NCI-H2081 treated with DMSO at 0.1 percent for 48 hours (cell line): ENCODE measurements at places on chromosomes 16 and 17.

GRCh38 chr16:13552062-13552959, 367.6 kb upstream of the ERCC4 start:
- no peak for DNase-seq

DNA sequence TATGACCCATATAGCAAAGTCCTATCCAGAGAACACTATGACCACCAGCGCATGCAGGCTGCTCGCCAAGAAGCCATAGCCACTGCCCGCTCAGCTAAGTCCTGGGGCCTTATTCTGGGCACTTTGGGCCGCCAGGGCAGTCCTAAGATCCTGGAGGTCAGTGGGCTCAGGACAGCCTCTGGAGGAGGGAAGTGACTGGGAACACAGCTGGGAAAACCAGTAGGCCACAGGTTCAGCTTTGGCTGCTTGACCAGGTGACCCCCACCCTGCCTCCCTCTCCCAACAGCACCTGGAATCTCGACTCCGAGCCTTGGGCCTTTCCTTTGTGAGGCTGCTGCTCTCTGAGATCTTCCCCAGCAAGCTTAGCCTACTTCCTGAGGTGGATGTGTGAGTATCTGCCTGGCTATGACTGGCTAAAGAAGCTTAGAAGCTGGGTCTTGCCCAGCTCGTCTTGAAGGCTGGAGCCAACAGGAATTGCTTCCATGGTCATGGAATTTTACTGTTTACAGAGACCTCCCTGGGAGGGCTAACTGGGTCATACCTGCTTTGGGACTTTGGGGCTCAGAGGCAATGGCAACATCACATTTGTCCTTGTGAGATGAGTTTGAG, 1.5 kb upstream of the OVCA2 start:
- DNase-seq = no peak

- DNase-seq = no peak
These were observed 59.0 kb downstream of the RBFOX1 start for GRCh38 chr16:7391694-7392093.

- DNase-seq = peak; percentile 84
These were observed 261.0 kb downstream of the SOX9 start for GRCh38 chr17:72381597-72382397.

DNA sequence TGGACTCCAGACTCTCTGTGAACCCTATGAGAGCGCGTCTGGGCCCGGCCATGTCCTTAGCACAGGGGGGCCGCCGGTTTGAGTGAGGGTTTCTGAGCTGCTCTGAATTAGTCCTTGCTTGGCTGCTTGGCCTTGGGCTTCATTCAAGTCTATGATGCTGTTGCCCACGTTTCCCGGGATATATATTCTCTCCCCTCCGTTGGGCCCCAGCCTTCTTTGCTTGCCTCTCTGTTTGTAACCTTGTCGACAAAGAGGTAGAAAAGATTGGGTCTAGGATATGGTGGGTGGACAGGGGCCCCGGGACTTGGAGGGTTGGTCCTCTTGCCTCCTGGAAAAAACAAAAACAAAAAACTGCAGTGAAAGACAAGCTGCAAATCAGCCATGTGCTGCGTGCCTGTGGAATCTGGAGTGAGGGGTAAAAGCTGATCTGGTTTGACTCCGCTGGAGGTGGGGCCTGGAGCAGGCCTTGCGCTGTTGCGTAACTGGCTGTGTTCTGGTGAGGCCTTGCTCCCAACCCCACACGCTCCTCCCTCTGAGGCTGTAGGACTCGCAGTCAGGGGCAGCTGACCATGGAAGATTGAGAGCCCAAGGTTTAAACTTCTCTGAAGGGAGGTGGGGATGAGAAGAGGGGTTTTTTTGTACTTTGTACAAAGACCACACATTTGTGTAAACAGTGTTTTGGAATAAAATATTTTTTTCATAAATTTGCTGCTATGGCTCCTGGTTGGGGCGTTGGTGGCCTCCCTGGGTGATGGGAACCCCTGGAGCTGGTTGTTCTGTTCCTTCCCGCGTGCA, 23.1 kb downstream of the STAT5A start:
- DNase-seq = no peak

DNA sequence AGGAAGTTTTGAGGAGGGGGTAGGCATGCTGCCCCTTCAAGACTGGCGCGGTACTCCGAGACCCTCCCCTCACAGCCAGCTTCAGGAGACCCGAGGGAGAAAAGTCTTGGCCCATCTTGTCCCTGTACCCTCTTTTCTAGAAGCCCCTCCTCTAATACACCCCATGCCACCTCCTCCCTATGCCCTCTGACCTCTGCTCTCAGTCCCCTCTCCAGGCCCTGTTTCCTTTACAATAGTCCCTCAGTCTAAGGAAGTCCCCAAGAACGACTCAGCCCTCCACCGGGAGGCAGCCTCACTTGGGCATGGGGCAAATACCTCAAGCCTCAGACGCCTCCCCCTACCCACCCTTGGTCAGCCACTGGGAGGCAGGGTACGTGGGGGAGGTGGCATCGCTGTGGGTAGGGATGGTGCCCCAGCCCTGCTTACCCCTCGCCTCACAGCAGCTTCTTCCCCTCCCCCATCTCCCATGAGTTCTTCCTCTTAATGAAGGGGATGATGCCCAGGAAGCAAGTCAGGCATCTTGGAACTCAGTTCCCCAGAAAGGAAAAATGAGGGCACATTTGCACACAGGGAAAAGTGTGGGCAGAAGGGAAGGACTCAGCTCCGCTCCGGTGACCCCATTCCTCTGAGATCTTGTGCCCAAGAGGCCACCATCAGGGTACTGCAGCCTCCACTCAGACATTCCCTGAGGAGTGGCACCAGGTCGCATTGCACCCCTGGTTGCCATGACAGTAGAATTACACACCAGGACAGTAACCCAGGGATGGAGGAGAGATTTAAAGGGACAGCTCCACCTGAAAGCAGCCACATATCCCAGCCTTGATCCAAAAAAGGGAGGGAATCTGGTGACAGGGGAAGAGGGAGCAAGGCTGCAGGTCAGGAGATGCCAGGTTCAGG, 6.2 kb downstream of the MPP2 start:
- DNase-seq = no peak
